Peyer's patch (tissue), 4 donors: ENCODE measurements at places on chromosomes 6 and 20. TPM values are rescaled to one million over a fixed set of nuclear protein-coding genes. Genes with fewer than 3 reads are reported as not detected.

DNA sequence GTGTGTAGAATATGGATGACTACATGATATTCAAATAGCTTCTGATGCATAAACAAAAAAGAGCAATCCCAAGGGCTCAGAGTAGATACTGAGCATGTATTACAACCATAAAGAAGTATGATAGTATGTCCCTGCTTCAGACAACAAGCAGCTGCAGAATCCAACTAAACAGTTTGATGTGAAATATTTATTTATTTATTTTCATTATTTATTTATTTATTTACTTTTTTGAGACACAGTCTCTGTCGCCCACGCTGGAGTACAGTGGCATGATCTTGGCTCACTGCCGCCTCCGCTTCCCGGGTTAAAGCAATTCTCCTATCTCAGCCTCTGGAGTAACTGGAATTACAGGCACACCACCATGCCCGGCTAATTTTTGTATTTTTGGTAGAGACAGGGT lies 384.3 kb downstream of the KHDRBS2 start:
- no peak for DNase-seq

DNA sequence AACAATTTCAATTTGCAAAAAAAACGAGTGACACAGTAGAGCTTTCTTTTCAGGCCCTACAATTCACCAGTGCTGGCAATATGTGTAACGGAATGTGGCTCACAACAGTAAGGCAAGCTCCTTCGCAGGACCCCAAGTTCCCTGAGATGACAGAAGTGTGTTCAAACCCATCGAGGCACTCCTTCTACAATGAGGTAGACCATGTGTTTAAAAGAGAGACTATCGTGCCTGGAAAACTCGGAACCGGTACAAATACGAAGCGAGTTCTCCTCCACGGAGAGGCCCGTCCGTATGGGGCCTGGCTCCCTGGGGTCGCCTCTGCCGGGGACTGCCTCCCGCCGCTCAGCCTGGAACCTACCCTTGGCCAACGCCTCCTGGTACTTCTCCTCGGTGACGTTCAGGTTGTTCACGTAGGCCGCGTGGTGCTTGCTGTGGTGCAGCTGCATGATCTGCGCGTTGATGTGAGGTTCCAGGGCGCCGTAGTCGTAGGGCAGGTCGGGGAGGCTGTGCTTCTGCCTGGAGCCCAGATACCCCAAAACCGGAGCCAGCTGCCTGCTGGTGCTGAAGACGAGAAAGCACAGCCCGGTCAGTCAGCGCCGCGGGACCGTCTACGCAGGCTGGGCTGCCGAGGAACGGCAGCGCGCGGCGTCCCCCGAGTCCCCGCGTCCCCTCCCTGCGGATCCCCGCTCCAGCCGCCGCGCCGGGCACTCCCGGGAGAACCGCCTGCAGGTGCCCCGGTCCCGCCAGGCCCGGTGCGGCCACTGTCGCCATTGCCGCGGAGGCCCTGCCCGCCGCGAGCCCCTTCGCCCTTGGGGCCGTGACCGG lies 526 bp downstream of the SOD2 start:
- DNase-seq, result peak; percentile 83

- DNase-seq, result no peak
Observed at GRCh38 chr6:83824388-83824801, 28.8 kb upstream of the RIPPLY2 start.

- DNase-seq, result no peak
Observed at GRCh38 chr6:13527671-13528056, 40.3 kb upstream of the GFOD1 start.

DNA sequence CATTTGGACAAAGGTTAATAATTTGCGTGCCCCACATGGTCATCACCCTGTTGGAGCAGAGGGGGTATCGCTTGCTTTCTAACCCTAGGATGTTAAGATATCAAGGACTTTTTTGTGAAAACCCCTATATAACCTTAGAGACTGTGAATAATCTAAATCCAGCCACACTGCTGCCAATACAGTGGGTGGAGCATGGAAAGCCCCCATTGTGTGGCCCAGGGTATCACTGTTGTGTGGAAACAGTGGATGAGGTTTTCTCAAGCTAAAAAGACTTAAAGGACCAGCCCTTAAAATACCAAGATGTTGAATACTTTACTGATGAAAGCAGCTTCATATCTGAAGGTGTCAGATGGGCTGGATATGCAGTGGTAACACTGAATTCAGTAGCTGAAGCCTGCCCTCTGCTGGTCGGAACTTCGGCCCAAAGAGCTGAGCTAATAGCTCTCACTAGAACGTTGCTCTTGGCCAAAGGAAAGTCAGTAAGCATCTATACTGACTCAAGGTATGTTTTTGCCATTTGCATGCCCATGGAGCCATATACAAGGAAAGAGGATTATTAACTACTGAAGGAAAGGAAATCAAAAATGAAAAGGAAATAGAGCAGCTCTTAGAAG lies 695.2 kb downstream of the PHF3 start:
- DNase-seq, result peak; percentile 87

DNA sequence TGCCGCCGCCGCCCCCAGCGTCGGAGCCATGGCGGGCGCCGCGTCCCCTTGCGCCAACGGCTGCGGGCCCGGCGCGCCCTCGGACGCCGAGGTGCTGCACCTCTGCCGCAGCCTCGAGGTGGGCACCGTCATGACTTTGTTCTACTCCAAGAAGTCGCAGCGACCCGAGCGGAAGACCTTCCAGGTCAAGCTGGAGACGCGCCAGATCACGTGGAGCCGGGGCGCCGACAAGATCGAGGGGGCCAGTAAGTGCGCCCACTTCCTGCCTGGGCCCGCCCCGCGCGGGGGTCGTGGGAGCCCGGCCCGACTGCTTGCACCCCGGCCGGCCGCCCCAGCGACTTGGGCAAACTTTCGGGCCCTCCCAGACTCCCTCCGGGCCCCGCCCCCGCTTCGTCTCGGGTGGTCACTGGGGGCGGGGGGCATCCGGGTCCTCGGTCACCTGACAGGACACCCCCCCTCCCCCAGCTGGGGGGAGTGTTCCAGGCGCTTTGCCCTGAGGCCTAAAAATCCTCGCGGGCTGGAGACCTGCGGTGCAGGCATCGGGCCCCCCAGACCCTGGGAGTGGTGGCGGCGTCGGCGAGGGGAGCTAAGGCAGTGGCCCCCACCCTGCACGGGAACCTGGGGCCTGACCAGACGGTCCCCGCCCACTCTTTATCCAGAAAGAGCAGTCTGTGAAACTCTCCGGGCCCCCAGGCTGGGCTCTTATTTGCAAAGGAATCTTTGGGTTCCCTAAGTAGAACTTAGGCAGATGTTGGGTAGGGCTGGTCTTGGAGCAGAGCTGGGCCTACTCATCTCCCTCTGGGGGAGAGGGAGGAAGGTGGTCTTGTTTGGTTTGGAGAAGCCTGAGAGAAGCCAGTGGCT lies 501 bp downstream of the PLCG1 start:
- DNase-seq, result peak; percentile 71

- DNase-seq, result no peak
Observed at GRCh38 chr6:113626475-113626874, 230.7 kb upstream of the MARCKS start.

DNA sequence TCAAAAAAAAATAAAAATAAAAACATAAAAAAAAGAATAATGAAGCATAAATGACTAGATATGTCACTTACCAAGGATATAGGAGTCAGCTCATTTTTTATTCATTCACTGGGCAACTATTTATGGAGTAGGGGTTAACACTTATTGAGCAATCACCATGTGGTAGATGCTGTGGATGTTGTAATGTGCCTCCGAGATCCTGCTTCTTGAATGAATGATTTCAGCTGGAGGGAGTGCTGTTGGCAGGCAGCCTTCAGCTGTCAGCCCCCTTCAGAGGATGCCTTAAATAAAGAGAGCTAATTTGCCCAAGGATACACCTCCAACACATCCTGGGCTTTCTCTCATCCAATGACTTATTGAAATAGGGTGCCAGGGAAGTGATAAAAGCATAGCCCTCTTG lies 229.5 kb upstream of the DTNBP1 start:
- DNase-seq, result no peak

- DNase-seq, result no peak
Observed at GRCh38 chr6:166786704-166787293, 159.7 kb upstream of the RPS6KA2 start.

DNA sequence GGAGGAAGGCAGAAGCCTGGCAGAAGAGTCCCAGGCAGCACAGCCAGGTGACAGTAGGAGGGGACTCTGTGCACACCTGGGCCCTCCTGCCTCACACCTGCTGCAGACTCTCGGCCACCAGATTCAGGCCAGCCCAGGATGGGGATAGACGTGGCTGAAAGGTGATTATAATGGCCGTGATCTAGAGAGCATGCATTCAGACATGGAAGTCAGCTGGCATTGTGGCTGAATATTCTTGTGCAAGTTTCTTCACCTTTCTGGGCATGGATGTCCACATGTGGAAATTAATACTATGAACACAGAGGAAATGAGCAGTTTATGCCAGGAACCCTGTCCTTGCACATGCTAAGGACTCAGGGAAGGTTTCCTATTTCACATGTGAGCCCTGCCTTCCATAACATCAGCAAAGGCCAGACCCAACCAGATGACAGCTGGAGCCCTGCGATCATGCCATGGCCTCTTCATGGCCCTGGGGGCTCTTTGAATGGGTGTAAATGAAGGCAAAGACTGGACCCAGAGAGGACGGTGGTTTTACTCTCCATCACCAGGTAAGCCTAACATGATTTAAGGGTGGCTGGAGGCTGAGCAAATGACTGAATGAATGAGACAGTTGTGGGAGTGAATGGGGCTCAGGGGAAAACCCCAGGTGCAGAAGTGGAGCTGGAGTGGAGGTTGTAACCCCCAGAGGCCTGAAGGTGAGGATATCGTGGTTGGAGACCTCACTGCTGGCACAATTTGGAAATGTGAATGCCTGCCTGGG lies 2.7 kb upstream of the RAET1L start:
- no peak for DNase-seq

DNA sequence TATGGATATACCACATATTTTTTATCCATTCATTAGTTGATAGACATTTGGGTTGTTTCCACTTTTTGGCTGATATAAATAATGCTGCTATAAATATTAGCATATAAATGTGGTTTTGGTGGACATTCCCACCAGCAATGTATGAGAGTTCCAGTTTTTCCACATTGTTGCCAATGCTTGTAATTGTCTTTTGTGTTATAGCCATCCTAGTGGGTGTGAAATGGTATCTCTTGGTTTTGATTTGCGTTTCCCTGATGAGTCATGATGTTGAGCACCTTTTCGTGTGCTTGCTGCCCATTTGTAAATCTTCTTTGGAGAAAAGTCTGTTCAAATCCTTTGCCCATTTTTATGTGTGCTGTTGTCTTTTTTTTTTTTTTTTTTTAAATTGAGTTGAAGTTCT lies 54.4 kb downstream of the DHX35 start:
- DNase-seq, result no peak

DNA sequence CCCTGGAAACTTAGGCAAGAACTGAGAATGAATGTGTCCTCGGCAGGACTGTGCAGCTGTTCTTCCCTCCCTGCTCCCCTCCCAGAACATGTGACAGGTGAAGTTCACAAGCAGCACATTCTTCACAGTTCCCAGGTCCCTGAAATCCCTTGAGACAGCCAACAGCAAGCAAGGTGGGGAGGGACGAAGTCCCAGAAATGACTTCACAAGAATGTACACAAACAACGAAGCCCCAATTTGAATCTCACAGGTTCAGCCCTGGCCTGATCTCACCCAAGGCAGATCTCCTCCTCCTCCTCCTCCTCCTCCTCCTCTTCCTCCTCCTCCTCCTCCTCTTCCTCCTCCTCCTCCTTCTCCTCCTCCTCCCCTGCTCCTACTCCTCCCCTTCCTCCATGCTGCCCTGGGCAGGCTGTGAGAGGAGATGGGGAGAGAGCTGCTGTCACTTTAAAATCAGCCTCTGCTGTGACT lies 32.4 kb downstream of the WRNIP1 start:
- DNase-seq, result no peak

DNA sequence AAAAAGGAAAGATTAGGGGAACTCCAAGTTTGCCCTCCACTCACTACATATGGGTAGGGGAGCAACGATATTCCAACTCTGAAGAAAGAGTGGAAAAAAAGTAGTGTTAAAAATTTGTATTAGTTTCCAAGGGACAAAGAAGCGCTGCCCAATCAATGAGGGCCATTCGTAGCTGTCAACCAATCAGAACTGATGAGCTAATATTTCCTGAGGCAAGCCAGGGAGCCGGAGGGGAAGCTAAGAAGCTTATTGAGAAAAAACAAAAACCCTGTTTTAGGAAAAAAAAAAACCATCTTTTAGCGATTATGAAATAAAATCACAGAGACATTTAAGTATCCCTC lies 59.5 kb downstream of the TRIM38 start:
- no peak for DNase-seq

DNA sequence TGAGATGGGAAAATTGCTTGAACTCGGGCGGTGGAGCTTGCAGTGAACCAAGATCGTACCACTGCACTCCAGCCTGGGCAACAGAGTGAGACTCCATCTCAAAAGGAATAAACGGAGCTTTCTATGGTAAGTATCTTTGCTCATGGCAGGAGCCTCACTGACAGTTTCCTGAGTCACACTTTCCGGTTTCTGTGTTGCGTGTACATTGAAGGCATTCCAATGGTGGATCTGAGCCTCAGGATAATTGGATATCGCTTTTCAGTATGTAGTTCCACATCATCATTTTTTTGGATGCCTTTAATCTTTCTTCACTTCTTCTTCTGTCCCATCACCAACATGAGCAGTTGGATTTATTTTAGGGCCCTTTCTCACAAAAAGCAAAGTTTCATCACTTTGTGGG lies 28.6 kb upstream of the GTSF1L start:
- DNase-seq, result no peak

DNA sequence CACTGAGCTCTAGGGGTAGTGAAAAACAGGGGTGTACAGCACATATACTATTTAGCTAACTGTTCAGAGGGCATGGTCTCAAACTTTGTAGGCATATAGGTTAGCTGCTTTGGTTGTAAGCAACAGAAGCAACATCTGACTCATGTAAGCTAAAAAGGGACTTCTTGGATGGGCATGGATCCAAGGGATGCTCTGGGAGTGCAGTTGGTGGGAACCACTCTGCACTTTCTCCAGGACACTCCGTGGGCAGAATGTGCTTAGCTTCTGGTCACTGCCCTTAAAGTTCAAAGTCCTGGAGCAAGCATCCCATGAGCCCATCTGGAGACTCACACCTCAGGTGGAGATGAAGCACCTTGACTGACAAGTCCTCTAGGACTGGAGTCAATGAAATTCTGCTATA lies 11.5 kb downstream of the APCDD1L start:
- no peak for DNase-seq

GRCh38 chr6:38975621-38976049 lies 72.9 kb upstream of the GLP1R start:
- no peak for DNase-seq

- DNase-seq, result peak; percentile 69
Observed at GRCh38 chr6:82364087-82365015, 734 bp downstream of the TPBG start.

DNA sequence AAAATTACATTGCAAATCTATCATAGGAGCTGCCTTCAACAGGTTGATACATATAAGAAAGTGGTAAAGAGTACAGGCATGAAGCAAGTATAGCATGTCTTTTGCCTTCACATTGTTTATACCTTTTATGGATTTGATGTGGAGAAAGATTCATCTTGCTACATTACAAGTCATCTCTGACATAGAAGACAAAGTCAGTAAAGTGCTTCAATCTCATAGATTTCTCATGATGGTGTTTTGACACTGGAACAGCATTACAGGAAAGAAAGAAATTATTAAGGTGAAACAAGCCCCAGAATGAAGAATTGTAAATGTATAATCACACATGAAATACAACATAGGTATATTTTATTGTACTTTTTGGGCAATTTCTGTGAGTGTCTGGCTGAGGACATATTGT lies 580.7 kb upstream of the MMS22L start:
- DNase-seq, result no peak

Gene UST
- total RNA-seq, result 6.0 TPM

Gene YIPF3
- 165 TPM for total RNA-seq

Gene ELOVL4
- 0.85 TPM for total RNA-seq

Gene SIRPA
- 19.6 TPM for total RNA-seq

Gene LY6G6F
- not detected for total RNA-seq
